ENCODE measurements at places on chromosomes 6 and 20.

DNA sequence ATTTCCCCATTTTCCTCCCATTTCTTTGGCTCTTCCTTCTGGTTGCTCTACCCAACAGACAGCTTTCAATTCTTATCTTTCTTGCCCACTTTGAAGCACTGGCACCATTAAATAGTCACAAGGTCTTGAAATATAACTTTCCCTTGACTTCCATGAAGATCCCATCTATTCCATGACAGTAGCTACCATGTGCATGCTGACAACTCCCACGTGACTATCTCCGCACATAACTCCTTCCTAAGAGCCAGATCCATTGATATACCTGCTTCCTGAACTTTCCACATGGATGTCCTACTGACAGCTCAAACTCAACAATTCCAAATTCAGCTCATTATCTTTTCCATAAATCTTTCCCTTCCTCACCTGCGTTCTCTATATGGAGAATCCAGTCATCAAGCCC, 101.4 kb downstream of the RIN2 start:
- no peak for DNase-seq

GRCh38 chr20:45934046-45934585, 367 bp upstream of the PCIF1 start:
- peak; percentile 67 for DNase-seq

DNA sequence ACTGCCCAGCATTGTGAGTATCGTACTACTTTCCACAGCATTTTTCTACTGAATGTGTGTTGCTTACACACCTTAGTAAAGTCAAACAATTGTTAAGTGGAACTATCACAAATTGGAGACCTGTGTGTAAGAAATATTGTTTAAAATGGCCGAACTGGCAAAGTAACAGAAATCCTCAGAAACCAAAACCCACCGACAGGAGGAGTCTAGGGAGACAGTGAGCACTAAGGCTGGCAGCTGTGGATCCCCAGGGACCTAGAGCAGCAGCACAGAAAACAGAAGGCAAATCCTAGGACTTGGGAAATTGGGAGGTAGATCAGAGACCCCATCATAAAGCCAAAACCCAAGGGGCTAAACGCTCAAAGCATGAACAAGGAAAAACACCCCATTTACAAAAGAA, 69.9 kb downstream of the SESN1 start:
- peak; percentile 26 for DNase-seq

GRCh38 chr6:4773181-4773580, 3.0 kb upstream of the CDYL start:
- DNase-seq: no peak
